ENCODE measurements at places on chromosomes 13 and 19.

- DNase-seq, result no peak
Observed at GRCh38 chr13:19737844-19738557, 44.7 kb downstream of the PSPC1 start.

- no peak for DNase-seq
Observed at GRCh38 chr19:37361994-37362393, 8.9 kb upstream of the ZNF527 start.

DNA sequence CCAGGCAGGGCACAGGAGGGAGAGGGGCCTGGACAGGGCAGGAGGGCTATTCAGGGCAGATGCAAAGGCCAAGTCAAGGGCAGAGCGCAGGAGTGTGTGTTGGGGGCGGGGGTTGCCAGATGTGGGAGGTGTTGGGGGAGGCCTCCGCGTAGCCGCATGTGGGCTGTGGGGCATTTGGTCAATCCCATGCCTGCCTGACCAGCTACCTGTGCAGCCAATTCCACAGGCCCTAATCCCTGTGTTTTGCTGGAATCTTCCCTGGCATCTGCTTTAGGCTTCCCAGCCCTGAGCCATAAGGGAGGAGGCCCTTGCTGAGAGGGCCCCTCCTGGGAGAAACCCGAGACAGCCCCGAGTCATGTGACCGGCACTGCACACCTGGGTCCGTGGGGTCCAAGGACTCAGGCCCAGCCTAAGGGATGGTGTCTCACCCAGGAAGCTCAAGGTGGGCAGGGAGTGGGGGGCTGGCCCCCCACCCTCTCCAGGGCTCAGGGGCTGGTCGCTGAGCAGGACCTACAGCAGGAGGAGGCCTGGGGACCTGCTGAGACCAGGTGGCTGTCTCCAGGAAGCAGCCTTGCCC lies 20.3 kb downstream of the RFX1 start:
- DNase-seq, result no peak

DNA sequence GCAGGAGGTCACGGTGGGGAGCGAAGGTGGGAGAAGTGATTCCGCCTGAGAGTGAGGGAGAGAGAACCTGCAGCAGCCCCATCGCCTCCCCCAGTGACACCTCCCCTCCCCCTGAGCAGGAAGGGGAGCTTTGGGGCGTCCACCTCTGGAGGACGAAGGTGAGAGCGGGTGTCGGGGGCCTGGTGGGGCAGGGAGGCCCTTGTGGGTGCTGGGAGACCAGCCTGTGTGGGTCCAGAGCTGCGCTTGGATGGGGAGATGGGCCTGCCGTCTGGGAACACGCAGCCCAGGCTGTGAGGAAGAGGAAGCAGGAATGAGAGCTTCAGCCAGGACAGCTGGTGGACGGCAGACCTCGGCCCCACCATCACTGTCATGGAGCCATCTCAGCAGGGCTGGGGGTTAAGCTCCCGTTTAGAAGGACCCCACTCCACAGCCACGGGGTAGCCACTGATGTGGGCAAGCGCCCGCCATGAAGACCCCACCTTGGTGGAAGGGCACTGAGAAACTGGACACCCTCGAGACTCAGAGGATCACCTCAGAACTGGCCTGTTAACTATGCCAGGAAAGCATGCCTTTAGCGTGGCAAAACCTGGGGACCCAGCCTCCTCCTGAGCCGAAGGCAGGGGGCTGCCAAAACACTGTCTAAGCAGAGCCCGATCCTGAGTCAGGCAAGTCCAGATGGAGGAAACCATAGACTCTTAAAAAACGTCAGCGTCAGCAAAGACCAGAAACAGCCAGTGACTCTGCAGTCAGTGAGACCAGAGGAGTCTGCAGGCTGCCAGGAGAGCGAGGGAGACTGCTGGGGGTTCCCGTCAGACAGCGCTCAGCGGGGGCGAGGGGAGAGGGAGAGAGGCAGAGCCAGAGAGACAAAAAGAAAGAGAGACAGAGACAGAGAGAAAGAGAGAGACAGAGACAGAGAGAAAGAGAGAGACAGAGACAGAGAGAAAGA lies 6.4 kb upstream of the PROZ start:
- peak; percentile 49 for DNase-seq

DNA sequence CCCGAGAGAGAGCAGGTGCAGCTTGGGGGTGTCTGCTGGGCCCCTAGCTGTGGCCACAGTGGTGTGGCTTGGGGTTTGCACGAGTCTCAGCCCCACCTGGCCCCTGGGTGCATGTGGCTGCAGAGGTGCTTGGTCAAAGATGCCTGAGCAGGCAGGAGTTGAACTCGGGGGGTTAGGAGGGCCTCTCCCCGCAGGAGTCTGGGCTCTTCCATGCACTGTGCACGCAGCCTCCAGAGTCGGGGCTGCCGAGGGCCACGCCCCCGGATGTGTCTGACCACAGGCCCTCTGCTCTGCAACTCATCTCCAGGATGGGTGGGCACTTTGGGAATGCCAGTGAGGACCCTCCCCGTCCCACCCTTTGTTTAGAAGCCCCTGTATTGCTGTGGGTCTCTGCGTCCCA lies 91.5 kb upstream of the MCF2L start:
- peak; percentile 33 for DNase-seq

GRCh38 chr13:40622246-40622645 lies 44.2 kb downstream of the FOXO1 start:
- DNase-seq, result no peak

DNA sequence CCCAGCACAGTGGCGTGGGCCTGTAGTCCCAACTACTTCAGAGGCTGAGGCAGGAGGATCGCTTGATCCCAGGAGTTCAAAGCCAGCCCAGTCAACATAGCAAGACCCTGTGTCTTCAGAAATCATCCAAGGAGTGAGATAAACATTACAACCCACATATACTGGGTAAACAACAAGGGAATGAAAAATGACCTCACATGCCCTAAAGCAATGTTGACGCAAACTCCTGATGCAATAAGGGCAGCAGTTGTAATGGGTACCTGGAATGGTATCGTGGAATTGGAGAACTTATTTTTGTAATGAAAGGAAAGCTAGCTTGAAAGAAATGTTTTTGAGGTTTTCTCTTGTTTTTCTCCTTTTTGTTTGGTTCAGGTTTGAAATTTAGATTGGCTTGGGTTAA lies 24.5 kb upstream of the LGALS16 start:
- DNase-seq, result no peak

DNA sequence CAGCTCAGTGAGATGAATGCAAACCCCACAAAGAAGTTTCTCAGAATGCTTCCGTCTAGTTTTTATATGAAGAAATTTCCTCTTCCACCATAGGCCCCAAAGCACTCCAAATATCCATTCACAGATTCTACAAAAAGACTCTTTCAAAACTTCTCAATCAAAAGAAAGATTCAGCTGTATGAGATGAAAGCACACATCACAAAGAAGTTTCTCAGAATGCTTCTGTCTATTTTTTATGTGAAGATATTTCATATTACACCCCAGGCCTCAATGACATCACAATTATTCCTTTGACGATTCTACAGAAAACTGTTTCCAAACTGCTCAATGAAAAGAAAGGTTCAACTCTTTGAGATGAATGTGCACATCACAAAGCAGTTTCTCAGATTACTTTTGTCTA lies 1819.4 kb downstream of the UQCRFS1 start:
- DNase-seq, result no peak

GRCh38 chr13:62906469-62906868 lies 1490.8 kb upstream of the PCDH20 start:
- no peak for DNase-seq

- no peak for DNase-seq
Observed at GRCh38 chr13:80591976-80592740, 251.2 kb upstream of the SPRY2 start.

DNA sequence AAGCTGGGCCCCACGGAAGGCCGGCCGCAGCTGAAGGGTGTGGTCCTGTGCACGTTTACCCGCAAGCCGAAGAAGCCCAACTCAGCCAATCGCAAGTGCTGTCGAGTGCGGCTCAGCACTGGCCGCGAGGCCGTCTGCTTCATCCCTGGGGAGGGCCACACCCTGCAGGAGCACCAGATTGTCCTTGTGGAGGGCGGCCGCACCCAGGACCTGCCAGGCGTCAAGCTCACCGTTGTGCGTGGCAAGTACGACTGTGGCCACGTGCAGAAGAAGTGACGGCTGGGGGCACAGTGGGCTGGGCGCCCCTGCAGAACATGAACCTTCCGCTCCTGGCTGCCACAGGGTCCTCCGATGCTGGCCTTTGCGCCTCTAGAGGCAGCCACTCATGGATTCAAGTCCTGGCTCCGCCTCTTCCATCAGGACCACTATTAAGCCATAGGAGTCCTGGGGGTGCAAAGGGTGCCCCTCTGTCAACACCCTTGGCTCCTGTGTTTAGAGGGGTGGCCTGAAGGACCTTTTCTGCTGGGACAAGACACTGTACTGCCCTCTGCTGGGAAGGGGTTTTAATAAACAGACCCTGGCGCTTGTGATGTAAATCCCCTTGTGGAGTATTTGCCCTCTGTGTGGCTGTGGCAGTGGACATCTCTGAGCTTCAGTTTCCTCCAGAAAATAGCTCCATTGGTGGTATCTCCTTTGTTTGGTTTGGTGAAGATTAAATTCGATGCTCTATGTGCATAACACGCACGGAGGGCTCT lies 1.9 kb downstream of the MRPS12 start:
- DNase-seq, result no peak

DNA sequence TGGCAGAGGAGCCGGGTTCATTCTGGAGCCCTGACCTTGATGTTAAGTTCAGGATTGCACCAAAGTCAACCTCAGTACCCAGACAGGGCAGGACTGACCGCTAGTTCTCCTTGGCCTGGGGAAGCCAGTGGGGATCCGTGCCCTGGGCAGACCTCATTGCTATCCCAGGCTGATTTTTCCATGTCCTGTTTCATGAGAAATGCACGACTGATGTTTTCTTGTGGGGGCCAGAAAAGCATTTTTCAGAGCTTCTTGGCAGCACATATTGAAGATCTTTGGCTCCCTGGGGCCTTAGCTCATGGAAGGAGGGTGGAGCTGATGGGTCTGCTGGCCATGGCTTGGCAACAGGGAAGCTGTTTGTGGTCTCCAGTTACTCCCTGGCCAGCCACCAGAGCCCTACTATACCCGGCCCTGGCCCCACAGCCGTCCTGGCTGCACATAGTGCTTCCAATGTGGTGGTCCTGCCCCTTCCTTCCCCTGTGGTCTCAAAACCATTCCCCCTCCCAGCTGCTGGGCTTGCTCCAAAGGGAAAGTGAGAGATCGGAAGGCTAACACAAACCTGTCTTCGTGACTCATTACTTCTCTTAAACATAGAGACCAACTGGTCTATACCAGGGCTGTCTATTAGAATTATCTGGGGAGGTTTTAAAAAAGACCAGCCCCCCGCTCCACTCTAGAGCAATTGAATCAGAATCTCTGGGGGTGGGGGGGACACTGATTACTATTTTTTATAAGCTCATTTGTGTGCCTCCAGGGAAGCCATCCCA lies 11.2 kb downstream of the IL17D start:
- no peak for DNase-seq

DNA sequence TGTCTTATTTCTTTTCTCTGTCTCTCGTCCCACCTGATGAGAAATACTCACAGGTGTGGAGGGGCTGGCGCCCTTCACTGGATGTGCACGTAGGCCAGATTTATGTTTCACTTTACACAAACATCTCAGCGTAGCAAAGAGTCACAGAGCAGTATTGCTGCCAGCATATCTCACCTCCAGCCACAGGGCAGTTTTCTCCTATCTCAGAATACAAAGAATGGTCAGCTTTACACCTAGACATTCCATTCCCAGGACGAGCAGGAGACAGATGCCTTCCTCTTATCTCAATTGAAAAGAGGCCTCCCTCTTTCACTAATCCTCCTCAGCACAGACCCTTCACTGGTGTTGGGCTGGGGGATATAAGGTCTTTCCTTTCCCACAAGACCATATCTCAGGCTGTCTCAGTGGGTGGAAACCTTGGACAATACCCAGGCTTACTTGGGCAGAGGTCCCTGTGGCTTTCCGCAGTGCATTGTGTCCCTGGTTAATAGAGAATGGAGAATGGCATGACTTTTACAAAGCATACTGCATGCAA lies 7.2 kb upstream of the ZNF611 start:
- DNase-seq, result no peak

GRCh38 chr13:34675626-34676025 lies 266.4 kb upstream of the NBEA start:
- no peak for DNase-seq

DNA sequence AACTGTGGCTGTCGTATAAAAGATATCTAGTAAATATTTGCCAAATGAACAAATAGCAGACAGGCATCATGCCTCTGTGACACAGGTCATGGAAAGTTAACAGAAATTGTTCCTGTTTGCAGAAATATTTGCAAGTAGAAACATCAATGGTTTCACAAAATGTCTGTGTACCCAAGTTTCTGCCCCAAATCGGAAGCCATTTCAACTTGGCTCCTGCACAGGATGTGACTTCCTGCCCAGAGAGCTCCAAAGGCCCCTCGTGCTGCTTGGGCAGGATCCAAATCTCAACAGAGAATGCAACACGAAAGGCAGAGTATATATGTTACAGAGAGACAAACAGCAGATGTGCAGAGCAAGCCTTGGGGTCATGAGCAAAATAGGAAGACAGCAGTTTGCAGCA lies 95.5 kb upstream of the SERP2 start:
- DNase-seq, result no peak

DNA sequence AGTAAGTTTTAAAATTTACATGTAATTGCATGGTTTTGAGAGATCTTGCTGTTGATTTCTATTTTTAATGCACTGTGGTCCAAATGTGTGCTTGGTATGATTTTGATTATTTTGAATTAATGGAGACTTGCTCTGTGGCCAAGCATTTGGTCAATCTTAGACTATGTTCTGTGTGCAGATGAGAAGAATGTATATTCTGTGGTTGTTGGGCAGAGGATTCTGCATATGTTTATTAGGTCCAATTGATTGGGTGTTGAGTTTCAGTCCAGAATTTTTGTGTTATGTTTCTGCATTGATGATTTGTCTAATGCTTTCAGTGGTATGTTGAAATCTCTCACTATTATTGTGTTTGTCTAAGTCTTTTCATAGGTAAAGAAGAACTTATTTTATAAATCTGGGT lies 82.3 kb downstream of the TDRD3 start:
- DNase-seq, result no peak

GRCh38 chr19:7397687-7398086 lies 49.0 kb downstream of the ARHGEF18 start:
- no peak for DNase-seq

DNA sequence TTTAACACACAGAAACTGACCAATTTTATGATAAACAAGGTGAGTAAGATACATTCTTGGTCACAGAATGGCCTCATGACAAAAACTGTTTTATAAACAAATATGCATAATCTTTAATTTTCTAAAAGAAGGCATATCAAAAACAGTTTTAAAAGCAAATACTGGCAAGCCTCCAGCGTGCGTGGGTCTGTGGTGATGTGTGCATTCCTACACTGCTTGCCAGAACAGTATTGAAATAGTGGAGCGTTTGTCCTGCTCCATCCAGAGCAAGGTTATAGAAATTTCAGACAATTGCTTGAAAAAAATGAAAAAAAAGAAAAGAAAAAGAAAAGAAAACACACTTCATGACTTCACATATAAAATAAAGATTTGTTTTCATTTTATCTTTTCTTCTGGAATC lies 140.9 kb downstream of the MZT1 start:
- no peak for DNase-seq

- DNase-seq, result no peak
Observed at GRCh38 chr13:19048381-19048780, 133.2 kb downstream of the TUBA3C start.

GRCh38 chr13:44236801-44237207 lies 136.8 kb upstream of the SERP2 start:
- DNase-seq, result no peak
